ENCODE measurements at places on chromosomes 2 and 18. TPM values are rescaled to one million over a fixed set of nuclear protein-coding genes. Genes with fewer than 3 reads are reported as not detected.

- no peak for DNase-seq
These were observed 244.5 kb upstream of the MEX3C start for GRCh38 chr18:51442012-51442411.

DNA sequence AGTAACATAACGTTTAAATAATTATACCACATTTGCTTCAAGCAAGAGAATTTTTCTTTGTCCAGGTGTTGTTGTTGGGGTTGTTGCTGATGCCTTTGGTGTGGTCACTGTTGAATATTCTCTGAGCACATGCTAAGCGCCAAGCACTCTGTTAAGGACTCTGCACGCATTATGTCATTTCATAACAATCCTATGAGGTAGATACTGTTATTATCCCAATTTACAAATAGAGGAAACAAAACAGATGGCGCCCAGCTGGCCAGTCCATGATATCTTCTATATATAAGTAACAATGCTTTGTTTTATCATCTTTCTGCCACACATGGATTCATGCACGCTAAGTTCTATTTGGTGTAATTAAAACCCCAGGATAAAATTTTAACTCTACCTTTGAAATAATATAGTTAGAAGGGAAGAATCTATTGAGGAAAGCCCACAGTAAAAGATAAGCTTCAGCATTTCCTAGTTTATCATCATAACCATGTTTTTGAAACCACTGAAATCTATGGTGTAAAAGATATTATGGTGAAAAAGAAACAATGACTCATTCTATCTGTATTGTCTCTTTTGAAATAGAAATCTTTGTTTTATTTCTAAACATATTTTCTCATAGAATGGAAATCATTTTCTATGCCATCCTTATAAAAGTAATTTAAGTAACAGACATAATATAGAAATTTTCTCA lies 199.7 kb downstream of the PID1 start:
- DNase-seq = no peak

CDC42EP3 gene
- not detected for total RNA-seq

SPC25 gene
- total RNA-seq = 26.5 TPM

DSG3 gene
- not detected for total RNA-seq

All from HepG2 (cell line).